ENCODE measurements at places on chromosomes 12 and 14. TPM values are rescaled to one million over a fixed set of nuclear protein-coding genes. Genes with fewer than 3 reads are reported as not detected.

Gene TTC5
- 20.6 TPM for total RNA-seq

DNA sequence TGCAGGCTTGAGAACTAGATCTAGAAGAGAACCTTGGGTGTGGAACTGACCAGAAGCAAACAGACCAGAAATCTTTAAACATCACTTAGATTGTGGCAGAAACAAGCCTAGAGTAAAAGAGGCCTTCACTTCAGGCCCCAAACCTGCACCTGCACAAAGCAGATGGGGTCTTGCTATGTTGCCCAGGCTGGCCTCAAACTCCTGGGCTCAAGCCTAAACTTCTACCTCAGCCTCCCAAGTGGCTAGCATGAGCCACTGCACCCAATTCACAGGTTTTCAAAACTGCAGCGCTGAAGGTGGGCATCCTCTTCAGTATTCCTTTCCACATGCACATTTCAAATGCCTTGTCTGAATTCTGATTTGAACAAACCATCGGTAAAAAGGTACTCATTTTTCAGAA lies 19.9 kb downstream of the MOK start:
- DNase-seq: no peak

Gene PIWIL1
- total RNA-seq: not detected

DNA sequence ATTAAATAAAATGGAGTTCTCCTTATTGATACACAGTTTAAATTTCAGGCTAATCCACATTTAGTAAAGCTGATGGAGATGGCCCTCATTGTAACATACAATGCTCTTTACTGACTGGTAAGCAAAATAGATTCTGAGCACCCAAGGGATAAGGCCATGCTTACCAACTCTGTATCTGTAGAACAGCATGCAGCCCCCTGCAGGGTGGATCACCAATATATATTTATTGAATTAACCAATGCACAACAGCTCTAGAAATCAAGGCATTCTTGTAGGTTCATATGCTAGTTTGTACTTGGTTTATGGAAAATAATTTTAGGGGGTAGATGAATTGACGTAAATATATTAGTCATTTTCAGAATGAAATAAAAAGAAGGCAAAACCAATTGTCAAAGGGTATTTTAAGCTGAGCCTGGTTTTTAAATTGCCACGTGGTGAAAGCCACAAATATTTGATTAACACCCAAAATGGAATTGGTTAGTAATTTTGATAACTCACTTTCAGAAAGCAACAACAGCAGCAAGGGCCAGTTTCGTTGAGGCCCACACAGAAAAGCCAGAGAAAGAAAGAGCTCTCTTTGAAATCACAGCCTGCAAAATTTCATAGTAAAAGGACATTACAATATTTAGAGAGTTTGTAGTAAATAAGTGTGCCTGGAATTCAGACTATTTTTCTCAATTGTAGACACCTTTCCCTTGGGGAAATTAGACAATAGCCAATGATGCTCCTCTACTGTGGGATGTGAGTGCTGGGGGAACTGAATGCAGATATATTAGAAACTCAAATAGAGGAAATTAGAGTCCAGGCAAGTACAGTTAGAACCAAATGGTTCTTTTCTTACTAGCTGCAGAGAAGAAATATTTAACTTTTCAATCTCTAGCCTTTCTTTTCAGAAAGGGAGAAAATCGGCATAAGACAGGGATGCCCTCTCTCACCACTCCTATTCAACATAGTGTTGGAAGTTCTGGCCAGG lies 216.2 kb upstream of the ABCD2 start:
- DNase-seq: no peak

GRCh38 chr14:21204167-21205025 lies 48.5 kb upstream of the OR5AU1 start:
- DNase-seq: no peak

DNA sequence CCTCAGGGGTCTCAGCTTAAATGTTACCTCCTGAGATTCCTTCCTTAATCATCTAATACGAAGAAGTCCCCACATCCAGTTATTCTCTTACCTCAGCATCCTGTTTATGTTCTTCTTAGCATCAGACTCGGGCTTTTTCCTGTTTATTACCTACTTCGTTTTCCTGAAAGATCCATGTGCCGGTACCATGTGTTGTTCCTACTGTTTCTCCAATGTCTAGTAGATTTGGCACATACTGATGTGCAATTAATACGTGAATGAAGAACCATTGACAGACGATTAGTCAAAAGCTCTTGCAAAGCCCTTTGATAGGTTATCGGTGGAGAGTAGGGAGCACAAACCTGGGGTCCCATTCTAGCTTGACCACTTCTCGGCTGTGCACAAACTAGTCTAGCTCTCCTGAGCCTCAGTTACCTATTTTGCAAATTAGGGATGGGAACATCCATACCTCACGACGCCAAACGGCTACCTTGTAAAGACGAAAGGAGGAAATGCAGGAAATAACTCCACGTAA lies 735 bp upstream of the MAPKAPK5 start:
- DNase-seq: no peak

DNA sequence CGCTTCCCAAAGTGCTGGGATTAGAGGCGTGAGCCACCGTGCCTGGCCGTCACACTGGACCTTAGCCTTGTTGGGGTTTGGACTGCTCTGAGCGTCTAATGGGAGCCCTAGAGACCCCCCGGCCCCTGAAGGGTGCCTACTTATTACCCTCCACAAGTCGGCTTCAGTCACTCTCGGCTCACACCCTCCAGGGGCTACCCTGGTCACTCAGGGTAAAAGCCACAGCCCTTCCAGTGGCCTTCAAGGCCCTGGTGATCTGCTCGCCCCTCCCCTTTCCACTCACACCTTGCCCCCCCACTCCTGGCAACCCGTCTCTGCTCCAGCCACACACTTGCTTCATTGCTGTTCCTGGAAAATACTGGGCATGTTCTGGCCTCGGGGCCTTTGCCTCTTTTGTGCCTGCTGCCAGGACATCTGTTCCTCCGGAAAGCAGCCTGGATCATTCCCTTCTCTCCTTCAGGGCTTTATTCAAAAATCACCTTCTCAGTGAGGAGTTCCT lies 3.6 kb upstream of the MORN3 start:
- DNase-seq: peak; percentile 51

Gene TPH2
- total RNA-seq: 0.66 TPM

DNA sequence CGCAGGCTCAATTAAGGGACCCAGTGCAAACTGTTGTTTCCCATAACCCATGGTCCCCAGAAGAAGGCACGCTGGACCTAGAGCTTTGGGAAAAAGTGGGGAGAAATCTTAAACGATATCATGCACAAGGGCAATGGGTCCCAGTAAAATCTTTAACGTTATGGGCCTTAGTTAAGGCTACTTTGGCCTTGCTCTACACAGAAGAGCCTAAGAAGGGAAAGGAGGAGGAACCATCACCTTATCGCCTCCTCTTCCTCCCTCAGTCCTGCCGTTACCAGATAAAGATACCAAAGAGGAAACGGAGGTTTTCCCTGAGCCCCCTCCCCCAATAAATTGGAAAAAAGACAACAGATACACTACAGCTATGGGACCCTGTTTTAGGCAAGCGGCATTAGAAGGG lies 116.9 kb downstream of the PPHLN1 start:
- DNase-seq: no peak

DNA sequence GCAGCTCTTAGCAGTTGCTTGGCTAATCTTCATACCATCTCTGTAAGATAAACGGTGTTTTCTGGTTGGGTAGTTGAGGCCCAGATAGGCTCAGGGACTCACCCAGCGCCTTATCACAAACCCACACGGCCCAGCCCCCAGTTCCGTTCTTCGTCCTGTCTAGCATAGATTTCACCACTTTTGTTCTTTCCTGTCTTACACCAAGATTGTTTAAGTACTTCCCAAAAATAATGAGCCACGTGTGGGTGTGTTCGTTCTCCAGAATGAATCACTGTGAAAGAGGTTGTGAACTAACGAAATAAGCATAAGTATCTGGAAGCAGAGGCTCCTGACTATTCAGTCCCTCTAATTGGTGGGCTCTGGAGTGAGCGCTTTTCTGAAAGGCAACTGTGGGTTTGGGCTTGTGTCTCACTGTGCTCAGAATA lies 21.4 kb downstream of the ACVR1B start:
- no peak for DNase-seq

GRCh38 chr12:42237052-42237852 lies 796 bp downstream of the YAF2 start:
- peak; percentile 87 for DNase-seq

Measured in H9 (cell line).